Stimulated activated CD4-positive, alpha-beta T cell treated with anti-CD3 and anti-CD28 coated beads, Interleukin-12 subunit alpha, Interleukin-12 subunit beta, amount 100 ng/mL, for 4 hours (primary cell): ENCODE measurements at places on chromosomes 5 and 9.

- peak; percentile 29 for DNase-seq
Observed at GRCh38 chr5:163504079-163504931, 1.1 kb upstream of the MAT2B start.

- no peak for DNase-seq
Observed at GRCh38 chr5:80667384-80667783, 12.6 kb upstream of the DHFR start.

GRCh38 chr5:154242964-154243376, 52.4 kb downstream of the GALNT10 start:
- DNase-seq: no peak

DNA sequence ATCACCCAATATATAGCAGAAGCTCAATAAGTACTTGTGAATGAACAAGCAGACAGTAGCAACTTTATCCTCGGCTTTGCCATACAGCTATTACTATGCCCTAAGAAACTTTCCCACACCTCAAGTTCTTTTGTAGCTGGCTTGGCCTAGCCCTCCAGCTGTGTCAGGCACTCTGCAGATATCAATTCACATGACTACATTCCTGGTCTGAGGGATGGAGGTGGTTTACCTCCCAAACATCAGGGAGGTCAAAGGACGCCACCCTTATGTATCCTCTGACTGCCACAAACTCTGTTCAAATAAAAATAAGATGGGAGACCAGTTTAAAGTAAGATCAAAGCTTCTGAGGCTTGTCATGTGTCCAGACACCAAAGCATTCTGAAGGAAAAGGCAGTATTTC, 416.3 kb downstream of the PIK3R1 start:
- DNase-seq: no peak

GRCh38 chr9:37363124-37363523, 59.4 kb upstream of the GRHPR start:
- DNase-seq: no peak

DNA sequence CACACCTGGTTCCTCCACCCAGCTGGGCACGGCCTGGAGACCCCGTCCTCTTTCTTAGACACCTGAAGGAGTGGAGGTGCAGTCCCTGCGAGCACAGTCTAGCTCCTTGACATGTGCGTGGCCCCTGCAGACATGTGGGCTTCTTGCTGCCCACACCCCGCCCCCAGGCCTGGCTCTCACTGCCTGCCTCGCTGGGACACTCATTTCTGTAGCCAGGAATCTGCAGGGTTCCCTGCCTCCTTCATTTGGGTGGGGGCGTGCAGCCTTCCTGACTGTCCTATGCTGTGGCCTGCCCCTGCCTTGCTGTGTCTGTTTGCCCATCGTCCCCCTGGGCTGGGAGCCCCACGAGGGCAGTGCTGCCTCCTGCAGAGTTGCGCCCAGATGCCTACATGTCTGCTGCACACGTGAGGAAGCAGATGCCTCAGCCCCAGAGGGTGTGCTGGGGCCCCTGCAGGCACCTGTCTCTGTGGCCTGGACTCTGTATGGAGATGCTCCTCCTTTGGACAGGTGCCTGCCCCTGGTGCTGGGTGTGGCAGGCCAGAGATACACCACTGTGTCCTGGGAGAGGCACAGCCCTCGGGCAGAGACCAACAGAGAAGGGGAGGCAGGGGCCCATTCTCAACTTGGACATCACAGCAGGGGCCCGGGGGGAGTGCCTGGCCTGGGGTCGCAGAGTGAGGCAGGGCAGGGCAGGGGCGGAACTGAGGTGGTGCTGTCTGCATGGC, 22.6 kb downstream of the FLT4 start:
- no peak for DNase-seq

DNA sequence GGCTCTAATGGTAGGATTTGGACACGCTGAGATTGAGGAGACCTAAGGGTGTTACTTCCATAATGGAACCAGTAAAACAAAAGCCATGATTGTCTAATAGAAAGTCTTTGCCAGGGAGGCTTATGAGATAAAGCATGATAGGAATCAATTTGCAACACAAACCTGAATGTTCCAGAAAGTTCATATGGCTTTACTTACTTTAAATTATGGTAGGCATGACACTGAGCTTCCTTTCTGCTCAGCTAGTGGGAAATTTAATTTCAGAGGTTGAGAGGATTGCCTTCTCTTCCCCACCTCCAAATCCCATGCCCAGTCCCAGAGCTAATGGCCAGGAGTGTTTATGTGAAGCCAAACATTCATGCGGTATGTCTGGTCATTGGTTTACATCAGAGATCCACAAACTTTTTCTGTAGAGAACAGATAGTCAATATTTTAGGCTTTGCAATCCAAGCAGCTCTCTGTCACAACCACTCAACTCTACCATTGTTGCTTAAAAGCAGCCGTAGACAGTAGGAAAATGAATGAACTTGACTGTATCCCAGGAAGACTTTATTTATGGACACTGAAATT, 114.5 kb downstream of the UGCG start:
- DNase-seq: no peak

DNA sequence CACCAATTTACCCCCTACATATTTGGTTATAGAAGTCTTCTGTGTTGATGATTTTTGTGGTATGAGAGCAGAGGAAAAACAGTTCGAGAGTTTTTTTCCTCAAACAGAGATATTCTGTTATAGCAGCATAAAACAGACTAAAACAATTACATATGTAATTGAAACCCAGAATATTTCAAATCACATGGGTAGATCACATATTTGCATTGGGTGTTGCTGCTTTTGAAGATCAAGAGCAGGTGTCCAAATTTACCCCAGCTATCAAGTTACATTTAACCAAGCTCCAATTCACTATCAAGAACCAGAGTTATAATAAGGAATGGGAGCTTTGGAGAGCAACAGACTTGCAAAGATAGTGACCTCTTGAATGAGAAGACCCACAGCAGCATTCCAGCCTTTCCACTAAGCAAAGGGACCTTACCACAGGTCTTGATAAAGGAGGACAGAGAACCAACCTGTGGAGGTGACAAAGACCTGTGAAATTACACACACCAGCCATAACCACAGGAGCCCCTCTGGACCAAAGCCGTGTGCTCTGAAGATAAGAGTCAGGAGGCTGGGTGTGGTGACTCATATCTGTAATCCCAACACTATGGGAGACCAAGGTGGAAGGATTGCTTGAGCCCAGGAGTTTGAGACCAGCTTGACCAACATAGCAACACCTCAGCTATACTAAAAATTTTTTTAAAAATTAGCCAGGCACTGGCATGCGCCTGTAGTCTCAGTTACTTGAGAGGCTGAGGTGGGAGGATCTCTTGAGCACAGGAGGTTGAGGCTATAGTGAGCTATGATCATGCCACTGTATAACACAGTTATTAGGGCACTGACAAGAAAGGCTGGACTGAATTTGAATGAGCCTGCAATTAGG, 4.0 kb upstream of the CCL28 start:
- no peak for DNase-seq

- DNase-seq: no peak
Observed at GRCh38 chr5:77498952-77499351, 6.8 kb upstream of the WDR41 start.

DNA sequence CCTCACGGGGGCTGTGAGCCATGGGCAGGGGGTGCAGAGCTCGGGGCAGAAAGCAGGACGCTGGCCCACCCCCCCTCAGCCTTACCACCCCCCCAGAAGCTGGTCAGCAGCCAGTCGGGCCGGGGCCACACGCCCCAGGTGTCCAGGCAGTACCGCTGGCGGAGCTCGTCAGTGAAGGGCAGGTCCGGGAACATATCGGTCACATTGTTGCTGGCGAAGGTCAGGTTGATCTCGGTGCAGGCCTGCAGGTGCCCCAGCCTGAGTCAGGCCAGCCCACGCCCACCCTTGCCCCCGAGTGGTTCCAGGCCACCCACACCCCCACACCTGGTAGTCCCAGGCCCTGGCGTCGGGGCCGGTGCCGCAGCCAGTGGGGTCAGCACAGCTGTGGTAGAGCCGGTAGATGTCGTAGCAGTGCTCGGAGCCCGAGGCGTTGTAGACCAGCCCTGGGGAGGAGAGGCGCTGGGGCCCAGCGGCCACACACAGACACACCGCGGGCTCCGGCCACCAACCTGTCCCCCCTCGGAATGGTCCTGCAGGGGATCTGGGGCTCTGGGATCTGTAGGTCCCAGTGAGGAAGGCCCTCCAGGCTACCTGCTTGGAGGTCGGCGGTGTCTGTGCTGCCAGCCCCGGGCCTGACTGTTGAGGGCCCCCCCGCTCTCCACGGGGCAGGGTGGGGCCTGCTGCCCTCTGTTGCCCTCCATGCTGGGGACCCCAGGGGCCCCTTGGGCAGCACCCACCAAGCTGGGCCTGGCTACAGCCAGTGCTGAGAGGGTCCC, 2.6 kb downstream of the DPP7 start:
- no peak for DNase-seq
